ENCODE measurements at places on chromosomes 7 and 10.

DNA sequence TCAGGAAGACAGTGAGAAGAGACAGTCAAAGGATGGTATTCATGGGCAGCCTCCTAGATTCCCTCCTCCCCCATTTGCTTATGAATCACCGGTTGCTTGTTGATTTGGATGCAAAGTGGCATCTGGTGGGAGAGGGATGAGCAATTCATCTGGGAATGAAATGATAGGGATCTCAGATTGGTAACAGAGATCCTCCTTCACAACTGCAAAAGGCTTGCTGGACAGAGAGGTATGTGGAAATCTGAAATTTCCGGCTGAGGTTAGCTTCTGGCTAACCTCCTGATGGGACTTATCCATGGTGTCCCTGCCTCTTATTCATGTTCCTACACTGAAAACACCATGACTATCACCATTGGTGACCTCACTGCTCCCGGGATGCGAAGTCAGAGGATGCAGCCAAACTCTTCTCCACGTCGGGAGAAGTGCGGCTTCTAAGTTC lies 48.4 kb upstream of the PODXL start:
- peaks cover 61% of the 10 kb centered on the region for H3K27me3 ChIP-seq
- no peak for DNase-seq
- peaks cover 1% of the 10 kb centered on the region for H3K36me3 ChIP-seq
- H3K4me1 ChIP-seq = peaks cover 7% of the 10 kb centered on the region

GRCh38 chr7:74134117-74134620 lies 40.0 kb upstream of the EIF4H start:
- DNase-seq = no peak
- H3K4me3 ChIP-seq = no peak overlapping the region
- no peaks in the 10 kb centered on the region for H3K36me3 ChIP-seq
- no peaks in the 10 kb centered on the region for H3K4me1 ChIP-seq

- no peaks in the 10 kb centered on the region for H3K27me3 ChIP-seq
- no peak for DNase-seq
- no peak overlapping the region for H3K27ac ChIP-seq
- no peaks in the 10 kb centered on the region for H3K36me3 ChIP-seq
Observed at GRCh38 chr10:50033481-50033880, 34.3 kb upstream of the WASHC2A start.

DNA sequence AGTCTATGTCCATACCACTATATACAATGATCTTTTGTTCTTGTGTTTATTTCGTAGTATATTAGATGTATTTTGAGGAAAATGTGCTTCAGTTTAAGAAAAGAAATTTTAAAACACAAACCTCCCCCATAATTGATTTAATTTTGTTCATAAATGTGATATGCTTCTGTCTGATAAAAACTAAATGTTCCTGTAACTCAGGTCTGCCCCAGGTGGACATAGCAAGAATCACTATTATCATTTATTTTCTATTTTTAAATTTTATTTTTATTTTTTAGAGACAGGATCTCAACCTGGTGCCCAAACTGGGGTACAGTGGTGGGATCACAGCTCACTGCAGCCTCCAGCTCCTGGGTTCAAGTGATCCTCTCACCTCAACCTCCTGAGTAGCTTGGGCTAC lies 43.2 kb downstream of the BEND7 start:
- no peaks in the 10 kb centered on the region for H3K36me3 ChIP-seq
- H3K27me3 ChIP-seq = peaks cover 55% of the 10 kb centered on the region
- no peak overlapping the region for H3K27ac ChIP-seq
- no peak for DNase-seq
- H3K4me3 ChIP-seq = no peak overlapping the region

DNA sequence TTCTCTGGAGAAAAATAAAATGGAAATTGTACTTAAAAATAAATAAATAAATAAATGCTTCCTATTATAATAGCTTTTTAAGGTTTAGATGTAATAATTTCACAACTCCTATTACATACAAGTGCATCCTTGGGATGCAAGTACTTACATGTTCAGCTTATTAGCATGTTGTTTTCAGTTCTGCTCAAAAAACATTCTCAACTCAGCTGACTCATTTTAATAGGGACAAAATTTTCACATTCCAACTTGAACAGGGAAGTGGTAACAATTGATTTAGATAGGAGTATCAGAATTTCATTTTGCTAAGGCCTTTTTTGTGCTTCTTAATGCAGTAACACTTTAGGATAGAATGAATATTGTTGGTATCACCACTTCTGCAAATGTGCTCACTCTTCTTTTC lies 16.7 kb upstream of the PAPSS2 start:
- no peaks in the 10 kb centered on the region for H3K36me3 ChIP-seq
- peaks cover 2% of the 10 kb centered on the region for H3K27me3 ChIP-seq
- H3K27ac ChIP-seq = no peak overlapping the region
- H3K4me1 ChIP-seq = no peaks in the 10 kb centered on the region

- H3K27me3 ChIP-seq = no peaks in the 10 kb centered on the region
- H3K27ac ChIP-seq = no peak overlapping the region
- no peak overlapping the region for H3K4me3 ChIP-seq
- no peak for DNase-seq
Observed at GRCh38 chr7:27953777-27954176, 213.8 kb downstream of the TAX1BP1 start.

DNA sequence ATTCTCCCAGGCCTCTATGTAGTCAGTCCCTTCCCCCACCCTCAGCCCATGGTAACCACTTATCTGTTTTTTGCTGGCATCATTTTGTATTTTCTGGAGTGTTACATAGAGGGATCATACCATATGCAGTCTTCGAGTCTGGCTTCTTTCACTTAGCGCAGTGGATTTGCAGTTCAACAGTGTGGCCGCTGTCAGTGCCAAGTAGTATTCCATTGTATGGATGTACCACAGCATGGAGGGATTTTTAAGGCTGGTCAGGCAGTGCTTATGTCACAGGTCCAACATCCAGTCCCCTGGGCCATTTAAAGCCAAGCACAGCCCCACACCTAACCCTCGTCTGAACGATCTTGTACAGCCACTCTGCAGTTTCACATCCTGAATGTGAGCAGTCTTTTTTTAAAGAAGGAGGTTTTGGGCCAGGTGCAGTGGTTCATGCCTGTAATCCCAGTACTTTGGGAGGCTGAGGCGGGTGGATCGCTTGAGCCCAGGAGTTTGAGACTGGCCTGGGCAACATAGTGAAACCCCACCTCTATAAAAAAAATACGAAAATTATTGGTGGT lies 121.8 kb downstream of the CUX1 start:
- H3K4me3 ChIP-seq = no peak overlapping the region
- H3K27me3 ChIP-seq = no peaks in the 10 kb centered on the region
- no peak for DNase-seq
- H3K4me1 ChIP-seq = peaks cover 19% of the 10 kb centered on the region
- peaks cover 2% of the 10 kb centered on the region for H3K36me3 ChIP-seq
- no peak overlapping the region for H3K27ac ChIP-seq

DNA sequence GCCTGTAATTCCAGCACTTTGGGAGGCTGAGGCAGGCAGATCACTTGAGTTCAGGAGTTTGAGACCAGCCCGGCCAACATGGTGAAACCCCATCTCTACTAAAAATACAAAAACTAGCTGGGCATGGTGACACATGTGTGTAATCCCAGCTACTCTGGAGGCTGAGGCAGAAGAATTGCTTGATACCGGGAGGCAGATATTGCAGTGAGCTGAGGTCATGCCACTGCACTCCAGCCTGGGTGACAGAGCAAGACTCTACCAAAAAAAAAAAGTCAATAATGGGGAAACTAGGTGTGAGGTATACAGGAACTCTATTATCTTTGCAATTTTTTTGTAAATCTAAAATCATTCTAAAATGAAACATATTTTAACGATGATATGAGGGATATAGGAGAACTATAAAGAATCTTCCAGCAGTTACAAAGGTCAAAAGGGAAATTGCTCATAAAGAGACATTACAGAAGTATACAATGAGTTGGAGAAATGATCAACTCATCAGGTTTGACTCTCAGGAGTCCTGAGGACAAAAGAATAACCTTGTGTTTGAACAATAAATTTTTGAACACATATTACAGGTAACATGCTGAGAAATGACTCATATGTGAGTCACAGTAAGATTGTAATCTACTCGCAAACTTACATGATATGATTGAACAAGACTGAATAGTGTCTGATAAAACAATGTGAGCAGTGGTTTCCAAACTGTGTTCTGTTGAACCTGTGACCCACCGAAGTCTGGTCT lies 272.6 kb downstream of the FGFR2 start:
- no peak overlapping the region for H3K27ac ChIP-seq
- no peak for DNase-seq
- no peaks in the 10 kb centered on the region for H3K4me1 ChIP-seq
- no peak overlapping the region for H3K4me3 ChIP-seq
- H3K36me3 ChIP-seq = no peaks in the 10 kb centered on the region

DNA sequence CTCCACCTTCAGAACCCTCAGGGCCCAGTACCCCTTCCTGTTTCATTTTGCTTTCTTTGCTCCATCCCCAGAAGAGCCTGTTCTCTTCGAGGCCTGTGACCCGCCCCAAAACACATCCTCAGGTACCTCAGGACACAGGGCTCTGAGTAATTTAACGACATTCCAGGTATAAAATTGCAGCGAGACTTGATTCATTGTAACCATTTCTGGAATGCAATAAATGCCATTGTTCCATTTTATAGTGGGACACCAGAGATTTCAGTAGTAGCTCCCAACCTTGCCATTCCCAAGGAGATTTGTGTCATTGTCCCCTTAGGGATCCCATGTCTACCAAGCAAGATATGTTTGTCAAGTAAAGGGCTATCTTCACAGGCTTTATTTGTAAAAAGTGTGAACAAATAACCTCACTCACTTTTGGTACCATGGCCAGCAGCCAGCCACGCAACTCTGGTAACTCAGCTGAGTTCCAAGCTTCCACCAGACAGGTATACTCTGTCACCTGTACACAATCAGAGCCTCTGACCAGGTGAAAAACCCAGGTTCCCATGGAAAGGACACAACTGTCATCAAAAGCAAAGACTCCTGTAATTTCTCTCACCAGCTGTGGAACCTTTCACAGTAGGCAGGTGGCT lies 441.3 kb downstream of the PLXNA4 start:
- no peak for DNase-seq
- H3K36me3 ChIP-seq = no peaks in the 10 kb centered on the region
- peaks cover 5% of the 10 kb centered on the region for H3K4me1 ChIP-seq

DNA sequence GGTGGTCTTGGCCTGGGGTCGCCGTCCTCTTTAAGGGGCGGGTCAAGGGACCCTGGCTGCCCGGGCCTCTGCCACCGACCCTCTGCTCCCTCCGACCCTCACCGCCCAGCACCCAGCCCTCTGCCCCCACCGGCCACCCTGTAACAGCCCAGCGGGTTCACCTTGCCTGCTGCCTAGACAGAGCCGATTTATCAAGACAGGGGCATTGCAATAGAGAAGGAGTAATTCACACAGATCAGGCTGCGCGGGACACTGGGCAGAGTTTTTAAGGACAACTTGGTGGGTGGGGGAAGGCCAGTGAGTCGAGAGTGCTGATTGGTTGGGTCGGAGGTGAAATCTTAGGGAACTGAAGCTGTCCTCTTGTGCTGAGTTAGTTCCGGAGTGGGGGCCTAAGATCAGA lies 779 bp upstream of the ADCK2 start:
- peaks cover 22% of the 10 kb centered on the region for H3K4me1 ChIP-seq
- H3K27ac ChIP-seq = no peak overlapping the region
- peak overlapping the region; percentile 86 for H3K4me3 ChIP-seq
- no peak for DNase-seq

GRCh38 chr7:8436965-8437364 lies 3.6 kb downstream of the NXPH1 start:
- no peak overlapping the region for H3K27ac ChIP-seq
- peaks cover 100% of the 10 kb centered on the region for H3K27me3 ChIP-seq
- peaks cover 21% of the 10 kb centered on the region for H3K4me1 ChIP-seq
- H3K36me3 ChIP-seq = peaks cover 2% of the 10 kb centered on the region
- no peak for DNase-seq

DNA sequence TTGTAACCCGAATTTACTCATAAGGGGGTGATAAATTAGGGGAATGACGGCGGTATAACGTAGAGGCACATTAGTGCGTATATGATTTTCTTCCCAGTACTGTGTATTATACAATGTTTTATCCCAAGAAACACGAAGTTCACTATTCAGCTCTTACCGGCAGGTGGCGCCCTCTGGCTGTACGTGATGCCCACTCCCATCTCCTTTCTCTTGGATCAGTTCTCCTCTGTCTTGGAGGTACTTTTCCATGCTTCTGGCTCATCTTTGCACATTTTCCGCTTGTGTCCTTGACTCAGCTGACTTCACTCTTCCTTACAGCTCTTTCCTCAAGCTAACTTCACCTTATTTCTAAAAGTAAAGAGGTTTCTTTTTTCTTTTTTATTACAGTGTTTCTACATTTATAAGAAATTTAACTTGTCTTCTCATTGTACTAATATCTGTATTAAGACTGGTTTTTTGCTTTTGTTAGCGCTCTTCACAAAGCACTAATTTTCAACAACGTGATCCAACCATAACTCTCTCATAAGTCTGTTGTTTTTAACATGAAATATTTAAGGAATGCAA lies 21.3 kb downstream of the TMEM176B start:
- no peak overlapping the region for H3K27ac ChIP-seq
- peak; percentile 54 for DNase-seq
- peaks cover 16% of the 10 kb centered on the region for H3K27me3 ChIP-seq
- H3K4me3 ChIP-seq = no peak overlapping the region
- H3K4me1 ChIP-seq = peaks cover 5% of the 10 kb centered on the region
- no peaks in the 10 kb centered on the region for H3K36me3 ChIP-seq

- H3K27ac ChIP-seq = no peak overlapping the region
- H3K36me3 ChIP-seq = peaks cover 3% of the 10 kb centered on the region
- no peak for DNase-seq
Observed at GRCh38 chr10:20922033-20922432, 24.9 kb upstream of the NEBL start.

- no peak for DNase-seq
- H3K4me1 ChIP-seq = no peaks in the 10 kb centered on the region
- H3K36me3 ChIP-seq = no peaks in the 10 kb centered on the region
- no peak overlapping the region for H3K4me3 ChIP-seq
Observed at GRCh38 chr7:46034056-46034768, 113.1 kb upstream of the IGFBP3 start.

GRCh38 chr7:11128498-11128897 lies 154.8 kb downstream of the PHF14 start:
- no peak for DNase-seq
- peak overlapping the region; percentile 47 for H3K27ac ChIP-seq
- H3K4me1 ChIP-seq = peaks cover 39% of the 10 kb centered on the region
- H3K27me3 ChIP-seq = no peaks in the 10 kb centered on the region

- DNase-seq = no peak
- H3K27ac ChIP-seq = no peak overlapping the region
- peaks cover 16% of the 10 kb centered on the region for H3K27me3 ChIP-seq
- H3K36me3 ChIP-seq = peaks cover 1% of the 10 kb centered on the region
- H3K4me1 ChIP-seq = no peaks in the 10 kb centered on the region
Observed at GRCh38 chr7:156494960-156495359, 145.6 kb upstream of the RNF32 start.
